HCT116 (cell line): ENCODE measurements at places on chromosomes 6 and 20.

DNA sequence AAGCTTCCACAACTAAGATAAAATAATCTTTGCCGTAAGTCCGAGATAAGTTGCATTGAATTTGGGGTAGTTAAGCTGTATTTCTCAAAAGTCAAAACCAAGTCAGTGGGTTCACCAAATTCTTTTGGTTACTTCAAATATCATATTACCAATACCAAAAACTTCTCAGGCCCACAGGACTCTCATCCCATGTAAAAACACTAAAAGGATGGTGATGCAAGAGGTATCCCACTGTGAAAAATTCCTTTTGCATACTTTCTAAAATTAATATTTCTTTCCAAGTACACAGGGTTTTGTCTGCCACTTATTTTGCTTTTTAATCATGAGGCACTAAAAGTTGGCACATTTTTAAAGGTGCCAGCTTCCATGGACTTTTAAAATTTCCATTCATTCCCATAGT is 151.3 kb downstream of the GJA10 start:
- no peak for DNase-seq

DNA sequence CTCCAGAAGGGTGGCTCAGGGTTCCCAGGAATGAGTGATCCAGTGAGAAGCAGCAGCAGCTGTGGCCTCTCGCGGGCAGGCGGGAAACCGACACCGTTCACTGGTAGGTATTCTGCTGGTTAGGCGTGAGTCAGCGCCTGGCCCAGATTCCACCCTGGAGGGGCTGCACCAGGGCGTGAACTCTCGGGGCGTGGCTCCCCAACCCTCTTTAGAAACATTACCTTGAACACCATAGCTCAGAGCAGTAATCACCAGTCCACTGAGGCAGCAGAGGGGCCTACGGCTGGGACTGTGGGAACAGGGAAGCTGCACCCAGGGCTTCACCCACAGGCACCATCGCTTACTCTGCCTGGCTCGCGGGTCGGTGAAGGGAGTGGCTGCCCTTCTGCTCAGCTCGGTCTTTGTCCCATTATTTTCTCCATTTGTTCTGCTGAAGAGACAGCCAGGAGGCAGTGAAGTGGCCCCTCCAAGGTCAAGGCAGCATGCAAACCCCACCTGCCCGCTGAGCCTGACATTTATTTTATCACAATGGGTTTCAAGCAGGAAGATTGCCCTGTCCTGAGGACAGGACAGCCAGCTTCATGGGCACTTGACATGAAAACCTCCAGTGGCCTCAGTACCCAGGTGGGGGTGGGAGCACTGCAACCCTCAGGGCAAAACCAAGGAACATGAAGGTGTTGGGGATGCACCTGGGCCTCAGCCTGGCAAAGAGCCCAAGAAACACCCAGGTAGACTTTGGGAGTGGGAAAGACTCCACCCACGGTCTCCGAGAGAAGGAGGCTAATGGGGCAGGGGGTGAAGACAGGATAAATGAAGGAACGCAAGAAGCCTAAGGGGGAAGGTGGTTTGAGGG is 51.0 kb upstream of the CD93 start:
- DNase-seq: no peak

- DNase-seq: no peak
Observed at GRCh38 chr20:17771206-17772004, 71.6 kb downstream of the BANF2 start.

DNA sequence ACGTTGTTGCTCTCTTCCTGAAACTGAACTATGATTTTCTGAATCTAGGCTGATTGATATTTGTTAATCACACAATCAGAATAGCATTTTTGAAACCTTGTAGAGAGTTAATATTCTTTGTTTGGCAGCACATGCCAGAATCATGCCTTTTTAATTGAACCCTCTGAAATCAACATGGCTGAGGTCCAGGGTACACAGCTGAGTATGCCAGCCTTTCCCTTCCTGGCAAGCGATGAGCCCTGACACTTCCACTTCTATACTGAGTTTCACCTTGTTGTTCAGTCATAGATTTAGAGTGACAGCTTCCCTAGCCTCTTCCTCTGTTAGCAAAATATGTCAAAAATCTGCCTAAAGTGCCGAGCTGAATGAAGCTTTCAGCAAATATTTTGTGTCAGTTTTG is 6.8 kb downstream of the HDDC2 start:
- DNase-seq: no peak

DNA sequence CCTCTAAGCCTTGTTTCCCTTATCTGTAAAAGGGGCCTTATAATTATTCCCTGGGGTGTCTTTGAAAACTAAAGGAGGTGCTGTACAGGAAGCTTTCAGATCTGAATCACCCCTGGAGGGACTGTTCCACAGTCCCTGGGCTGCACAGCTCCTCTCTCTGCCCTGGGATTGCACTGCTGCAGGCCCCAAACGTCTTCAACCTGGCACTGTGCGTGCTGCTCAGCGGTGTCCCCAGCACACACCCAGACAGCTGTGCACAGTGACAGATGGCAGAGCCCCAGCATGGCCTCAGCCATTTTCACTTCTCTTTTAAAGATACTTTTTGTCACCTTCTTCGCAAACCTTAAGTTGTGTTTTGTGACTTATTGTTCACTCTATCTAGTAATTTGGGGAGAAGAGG is 50.7 kb upstream of the INSM1 start:
- DNase-seq: no peak

DNA sequence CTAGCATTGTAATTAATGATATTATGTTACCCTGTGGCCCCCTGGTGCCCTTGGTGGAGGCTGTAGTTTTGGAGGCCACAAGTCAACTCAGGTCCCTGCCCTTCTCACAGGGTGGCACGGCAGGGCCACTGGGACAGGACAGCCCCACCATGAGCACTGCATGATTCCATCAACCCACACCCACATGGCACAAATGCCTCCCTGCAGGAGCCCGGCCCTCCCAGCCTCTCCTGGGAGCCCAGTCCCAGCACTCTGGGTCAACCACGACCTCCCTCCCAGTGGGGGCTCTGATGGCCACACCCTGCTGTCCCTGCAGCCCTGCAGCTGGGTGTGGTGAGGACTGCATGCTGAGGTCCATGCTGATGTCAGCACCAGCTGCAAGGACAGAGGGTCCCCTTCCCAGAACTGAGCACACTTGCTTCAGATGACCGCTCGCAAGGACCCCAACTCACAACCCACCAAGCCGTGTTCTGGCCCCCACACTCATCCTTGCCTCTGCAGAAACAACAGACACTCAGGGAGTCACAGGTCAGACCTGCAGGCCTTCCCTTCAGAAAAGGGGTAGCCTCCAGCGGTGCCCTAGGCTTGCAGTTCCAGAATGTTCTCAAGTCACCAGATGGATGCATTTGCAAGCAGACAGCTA is 15.7 kb upstream of the CST7 start:
- no peak for DNase-seq

DNA sequence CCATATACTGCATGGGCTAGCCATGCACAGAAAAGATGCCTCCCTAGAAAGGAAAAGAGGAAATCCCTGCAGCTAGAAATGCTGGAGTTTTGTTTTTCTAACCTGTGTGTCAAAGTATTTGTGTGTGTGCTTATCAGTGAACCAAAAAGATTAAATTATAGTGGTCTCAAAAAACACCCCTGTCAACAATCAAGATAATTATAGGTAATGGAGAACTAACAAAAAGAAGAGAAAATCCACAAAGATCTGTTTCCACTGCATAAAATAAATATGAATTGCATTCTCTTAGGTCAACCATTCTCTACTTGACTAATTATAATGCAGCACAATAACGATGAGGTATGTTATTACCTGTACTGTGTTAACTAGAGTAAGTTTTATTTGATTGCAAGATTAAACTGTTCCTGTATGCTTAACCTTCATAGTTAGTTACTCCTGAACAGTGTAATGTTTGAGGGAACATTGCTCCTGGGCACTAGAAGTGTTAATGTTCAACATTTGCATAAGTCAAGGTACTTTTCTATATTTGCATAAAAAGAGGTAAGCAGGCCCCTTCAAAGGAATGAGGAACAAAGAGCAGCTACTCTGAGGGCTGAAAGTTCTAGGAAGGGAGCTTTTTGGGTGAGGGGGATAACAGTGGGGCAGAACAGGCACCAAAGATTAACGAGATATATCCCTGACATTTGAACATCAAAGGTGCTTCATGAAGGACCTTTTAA is 212.1 kb downstream of the BTBD9 start:
- no peak for DNase-seq

GRCh38 chr6:42453031-42453653 is 1.4 kb upstream of the TRERF1 start:
- DNase-seq: peak; percentile 69

GRCh38 chr6:32609731-32610640 is 20.3 kb upstream of the HLA-DRB1 start:
- DNase-seq: peak; percentile 94

- no peak for DNase-seq
Observed at GRCh38 chr20:17710379-17711266, 10.9 kb downstream of the BANF2 start.

DNA sequence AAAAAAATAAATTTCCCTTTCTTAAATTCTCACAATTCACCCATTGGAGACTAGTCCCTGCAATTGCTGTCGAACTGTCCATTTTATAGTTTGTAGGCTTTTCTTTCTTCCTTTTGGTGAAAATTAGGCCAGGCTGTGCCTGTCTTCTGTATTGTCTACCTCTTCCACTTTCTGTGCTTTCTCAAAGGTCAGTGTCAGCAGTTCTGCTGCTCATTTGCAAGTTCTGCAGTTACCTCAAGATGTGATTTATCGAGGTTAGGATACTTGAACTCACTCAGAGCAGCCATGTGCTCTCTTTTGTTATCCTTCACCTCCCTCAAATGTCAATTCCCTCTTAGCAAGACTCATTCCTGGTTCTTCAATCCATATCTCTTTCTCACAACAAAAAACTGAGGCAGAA is 179.1 kb downstream of the SLC35F1 start:
- DNase-seq: no peak
